ENCODE measurements at places on chromosomes 2 and 18.
A peak's percentile ranks its signal among the peaks of the same experiment; 100 is the strongest.

DNA sequence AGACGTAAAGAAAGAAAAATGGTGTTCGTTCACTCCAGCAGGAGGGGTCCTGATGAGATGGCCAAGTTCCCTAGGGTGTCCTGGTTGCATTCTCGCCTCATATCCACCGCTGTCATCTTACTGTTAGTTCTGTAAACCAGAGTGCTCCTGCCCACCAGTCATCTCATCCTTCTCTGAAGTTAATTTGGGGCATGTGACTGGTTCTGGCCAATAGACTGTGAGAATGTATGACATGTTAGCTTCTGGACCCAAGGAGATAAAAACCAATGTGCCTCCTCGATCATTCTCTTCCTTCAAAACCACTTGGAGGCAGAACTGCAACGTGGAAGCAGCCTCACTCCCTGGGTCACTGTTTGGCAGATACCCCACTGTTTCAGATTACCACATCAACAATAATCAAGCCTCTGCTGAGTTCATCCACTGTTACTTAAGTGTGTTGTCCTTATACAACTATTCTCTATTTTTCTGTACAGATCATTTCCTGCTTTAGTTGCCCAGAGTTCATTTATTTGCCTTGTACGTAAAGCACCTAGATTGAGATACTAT lies 759.1 kb downstream of the TSN start:
- DNase-seq: no peak

- no peak for DNase-seq
Observed at GRCh38 chr2:71780162-71780561, 326.8 kb downstream of the DYSF start.

DNA sequence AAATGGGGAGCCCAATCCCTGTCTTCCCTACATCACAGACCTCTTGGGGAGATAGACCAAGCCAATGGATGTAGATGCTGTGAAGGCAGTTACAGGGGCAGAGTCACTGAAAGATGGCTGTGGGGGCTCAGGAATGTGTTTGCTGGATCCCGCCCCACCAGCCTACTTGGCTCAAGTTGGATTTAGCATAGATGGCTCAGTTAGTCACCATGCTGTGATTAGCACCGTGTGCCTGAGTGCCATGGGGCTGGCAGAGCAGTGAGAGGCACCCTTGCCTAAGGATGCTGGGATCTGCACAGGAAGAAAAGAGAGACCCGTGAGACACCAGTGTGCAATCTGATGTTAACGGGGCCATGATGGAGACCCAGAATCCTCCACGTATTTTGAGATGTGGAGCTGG lies 228.3 kb downstream of the DYSF start:
- no peak for DNase-seq

- DNase-seq: no peak
Observed at GRCh38 chr2:12619975-12620374, 96.8 kb upstream of the TRIB2 start.

- DNase-seq: peak; percentile 54
Observed at GRCh38 chr18:77059294-77059916, 73.2 kb downstream of the MBP start.

GRCh38 chr2:112614201-112614840 lies 29.9 kb downstream of the CHCHD5 start:
- no peak for DNase-seq

DNA sequence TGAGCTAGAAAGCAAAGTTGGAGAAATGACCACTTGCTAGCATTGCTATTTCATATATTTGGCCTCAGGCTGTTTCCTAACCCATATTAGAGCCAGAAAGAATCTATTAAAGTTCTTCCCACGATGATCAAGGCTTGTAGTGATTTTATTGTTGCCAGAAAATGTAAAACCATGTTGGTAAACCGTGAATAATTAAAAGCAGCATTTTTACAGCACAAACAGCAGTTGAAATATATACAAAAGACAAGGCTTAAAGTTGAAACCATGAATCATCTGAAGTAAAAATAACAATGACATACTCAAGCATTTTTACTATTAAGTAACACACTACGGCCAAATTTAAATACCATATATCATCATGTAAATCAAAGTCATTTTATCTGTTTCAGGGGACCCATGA lies 27.7 kb upstream of the DSC3 start:
- no peak for DNase-seq

- peak; percentile 90 for DNase-seq
Observed at GRCh38 chr2:240565333-240566202, 2.7 kb upstream of the RNPEPL1 start.

GRCh38 chr2:66866331-66867062 lies 431.6 kb downstream of the MEIS1 start:
- no peak for DNase-seq

DNA sequence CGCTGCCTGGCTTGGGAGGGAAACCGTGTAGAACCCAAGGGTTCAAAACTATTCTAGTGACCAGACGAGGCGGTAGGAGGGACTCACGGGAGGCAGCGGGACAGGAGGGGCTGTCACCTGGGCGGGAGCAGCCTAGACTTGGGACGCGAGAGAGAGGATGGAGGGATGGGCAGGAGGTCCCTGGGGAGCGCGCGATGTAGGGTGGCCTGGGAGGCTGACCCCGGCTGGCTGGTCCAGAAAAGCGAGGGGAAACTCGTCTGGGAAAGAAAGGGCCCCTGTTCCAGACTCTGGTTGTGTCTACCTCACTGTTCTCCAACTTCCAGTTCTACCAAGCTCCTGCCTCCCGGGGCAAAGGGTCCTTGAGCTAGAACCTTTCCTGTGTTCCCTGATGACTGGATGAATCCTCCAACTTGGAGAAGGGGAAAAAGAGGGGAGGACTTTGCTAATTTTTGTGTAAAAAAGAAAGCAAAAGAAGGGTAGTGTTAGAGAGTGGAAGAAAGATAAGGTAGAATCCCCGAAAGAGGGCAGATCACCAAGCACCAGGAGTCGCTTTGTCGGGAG lies 1.4 kb downstream of the DOK6 start:
- no peak for DNase-seq

- no peak for DNase-seq
Observed at GRCh38 chr2:62320657-62321357, 124.9 kb downstream of the B3GNT2 start.

DNA sequence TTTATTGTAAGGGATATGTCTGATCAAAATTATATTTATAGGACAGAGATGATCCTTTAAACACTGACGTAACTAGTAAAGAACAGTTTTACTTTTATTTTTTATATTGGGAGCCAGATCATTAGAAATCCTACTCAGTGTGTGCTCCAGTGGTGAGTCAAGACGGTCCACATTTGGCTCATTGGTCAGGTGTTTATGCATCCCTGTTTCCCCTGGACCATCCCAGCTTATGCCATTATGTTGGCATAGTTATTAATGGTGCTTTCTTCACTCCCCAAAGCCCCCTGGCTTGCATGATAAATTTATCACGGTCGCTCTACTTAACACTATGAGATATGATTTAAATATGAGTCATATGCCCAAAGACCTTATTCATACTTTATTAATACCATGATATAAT lies 293.4 kb downstream of the XIRP2 start:
- no peak for DNase-seq

DNA sequence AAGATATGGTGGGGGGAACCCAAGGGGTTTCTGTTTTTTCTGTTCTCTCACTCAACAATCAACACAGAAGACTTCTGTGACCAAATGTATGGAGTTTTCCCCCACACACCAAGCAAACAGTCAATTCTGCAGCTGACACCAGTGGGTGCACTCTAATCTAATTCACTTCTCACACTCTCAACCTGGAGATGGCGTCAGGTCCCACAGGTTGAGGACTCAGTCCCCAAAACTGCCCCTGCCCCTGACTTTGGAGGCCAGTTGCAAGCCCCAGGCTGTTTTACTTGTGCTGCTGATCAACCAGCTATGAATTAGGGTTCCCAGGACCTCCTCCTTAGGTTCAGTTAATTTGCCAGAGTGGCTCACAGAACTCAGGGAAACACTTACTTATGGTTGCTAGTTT lies 6.2 kb downstream of the RNU2-63P start:
- DNase-seq: no peak

DNA sequence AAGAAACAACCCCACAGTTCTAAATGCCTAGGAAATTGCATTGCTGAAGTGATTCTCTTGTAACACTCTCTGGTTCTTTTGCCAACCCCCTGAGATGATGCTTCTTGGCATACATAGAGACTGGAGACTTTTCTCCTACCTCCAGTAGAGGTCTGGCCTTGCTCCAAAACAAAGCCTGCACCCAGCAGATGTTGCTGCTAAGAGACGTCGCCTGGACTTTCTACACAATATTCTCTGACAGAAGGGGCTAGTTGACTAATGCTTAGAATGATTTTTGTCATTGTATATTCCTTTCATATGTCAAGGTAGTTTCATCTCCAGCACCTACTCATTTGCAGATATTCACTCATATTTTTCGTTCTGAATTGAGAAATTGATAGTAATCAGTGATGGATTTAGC lies 24.6 kb downstream of the SOWAHC start:
- no peak for DNase-seq

DNA sequence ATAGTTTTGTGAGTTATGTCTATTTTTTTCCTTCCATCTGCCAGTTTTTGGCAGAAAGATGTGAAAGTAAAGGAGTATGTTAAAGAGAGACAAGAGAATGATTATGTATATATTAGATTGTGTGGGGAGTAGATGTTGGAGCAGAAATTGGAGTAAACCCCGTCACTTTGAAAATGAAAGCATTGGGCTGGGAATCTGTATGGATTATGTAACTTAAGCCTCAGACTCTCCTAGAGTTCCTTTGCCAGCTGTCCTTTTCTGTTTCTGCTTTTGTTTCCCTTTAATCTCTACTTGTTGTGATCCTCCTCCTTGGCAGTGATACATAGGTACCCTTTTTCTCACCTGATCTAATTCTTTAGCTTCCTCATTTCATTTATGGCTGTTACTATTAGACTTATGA lies 19.2 kb downstream of the CCDC138 start:
- DNase-seq: no peak

DNA sequence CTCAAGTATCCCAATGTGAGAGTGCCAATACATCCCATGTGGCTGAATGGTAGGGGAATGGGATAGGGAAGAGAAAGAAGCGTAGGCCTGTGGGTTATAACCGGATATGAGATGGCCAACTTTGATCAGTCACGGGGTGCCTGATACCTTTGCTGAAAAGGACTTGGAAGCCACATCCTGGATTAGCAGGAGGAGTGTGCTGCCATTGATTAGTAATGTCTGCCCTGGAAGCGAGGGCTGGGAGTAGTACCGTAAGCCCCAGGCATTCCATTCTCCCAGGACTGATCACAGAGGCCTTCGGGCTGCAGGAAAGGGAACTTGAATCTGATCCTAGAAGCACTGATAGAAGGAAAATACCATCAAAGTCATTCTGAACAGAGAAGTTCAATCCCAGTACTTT lies 218.5 kb downstream of the TFCP2L1 start:
- DNase-seq: no peak

GRCh38 chr2:128821010-128821409 lies 502.3 kb upstream of the HS6ST1 start:
- no peak for DNase-seq

Measured in stimulated activated CD4-positive, alpha-beta T cell treated with anti-CD3 and anti-CD28 coated beads, Interleukin-4, amount 100 ng/mL, for 24 hours (primary cell).